Fibroblast of pulmonary artery (primary cell): ENCODE measurements at places on chromosomes 7 and 10.

GRCh38 chr7:159032753-159033472, 111.8 kb downstream of the VIPR2 start:
- DNase-seq, result no peak

DNA sequence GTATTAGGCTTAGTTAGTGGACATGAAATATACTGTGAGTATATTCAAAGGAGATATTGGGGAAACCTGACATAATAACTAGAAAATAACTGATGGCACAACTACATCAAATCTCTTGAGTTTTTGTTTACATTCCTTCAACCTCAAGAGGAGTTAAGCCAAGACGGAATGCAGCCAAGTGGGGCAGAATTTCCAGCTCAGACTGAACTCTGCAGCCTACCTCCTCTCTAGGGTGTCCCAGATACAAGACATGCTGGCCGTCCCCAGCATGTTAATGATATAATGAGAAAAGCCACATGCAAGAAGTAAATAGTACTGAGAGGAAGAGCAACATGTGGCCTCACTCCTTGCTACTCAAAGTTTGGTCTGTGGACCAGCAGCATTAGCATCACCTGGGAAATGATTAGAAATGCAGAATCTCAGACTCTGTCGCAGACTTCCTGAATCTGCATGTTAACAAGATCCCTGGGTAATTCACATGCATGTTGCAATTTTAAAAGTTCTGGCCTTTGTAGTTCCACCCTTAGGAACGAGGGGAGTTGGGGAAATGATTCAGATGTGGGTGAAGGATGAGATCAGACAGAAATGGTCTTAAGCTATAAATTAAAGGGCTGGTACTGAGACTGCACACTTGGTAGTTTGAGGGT, 118.4 kb upstream of the CACUL1 start:
- peak; percentile 53 for DNase-seq

GRCh38 chr10:94276140-94276539, 86.6 kb downstream of the NOC3L start:
- no peak for DNase-seq

DNA sequence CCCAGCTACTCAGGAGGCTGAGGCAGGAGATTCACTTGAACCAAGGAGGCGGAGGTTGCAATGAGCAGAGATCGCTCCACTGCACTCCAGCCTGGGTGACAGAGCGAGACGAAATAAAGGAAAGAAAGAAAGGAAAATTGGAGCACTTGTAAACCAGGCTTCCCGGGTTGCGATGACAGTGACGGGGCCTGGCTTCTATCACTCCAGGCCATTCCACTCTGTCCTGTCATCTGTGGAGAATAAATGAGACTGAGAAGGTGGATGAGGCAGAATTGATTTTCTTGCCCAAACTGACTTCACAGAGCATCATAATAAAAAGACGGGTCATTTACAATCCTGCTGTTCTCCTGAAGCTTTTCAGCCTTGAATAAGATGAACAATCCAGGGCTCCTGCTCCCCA, 12.1 kb upstream of the KPNA7 start:
- DNase-seq, result no peak

DNA sequence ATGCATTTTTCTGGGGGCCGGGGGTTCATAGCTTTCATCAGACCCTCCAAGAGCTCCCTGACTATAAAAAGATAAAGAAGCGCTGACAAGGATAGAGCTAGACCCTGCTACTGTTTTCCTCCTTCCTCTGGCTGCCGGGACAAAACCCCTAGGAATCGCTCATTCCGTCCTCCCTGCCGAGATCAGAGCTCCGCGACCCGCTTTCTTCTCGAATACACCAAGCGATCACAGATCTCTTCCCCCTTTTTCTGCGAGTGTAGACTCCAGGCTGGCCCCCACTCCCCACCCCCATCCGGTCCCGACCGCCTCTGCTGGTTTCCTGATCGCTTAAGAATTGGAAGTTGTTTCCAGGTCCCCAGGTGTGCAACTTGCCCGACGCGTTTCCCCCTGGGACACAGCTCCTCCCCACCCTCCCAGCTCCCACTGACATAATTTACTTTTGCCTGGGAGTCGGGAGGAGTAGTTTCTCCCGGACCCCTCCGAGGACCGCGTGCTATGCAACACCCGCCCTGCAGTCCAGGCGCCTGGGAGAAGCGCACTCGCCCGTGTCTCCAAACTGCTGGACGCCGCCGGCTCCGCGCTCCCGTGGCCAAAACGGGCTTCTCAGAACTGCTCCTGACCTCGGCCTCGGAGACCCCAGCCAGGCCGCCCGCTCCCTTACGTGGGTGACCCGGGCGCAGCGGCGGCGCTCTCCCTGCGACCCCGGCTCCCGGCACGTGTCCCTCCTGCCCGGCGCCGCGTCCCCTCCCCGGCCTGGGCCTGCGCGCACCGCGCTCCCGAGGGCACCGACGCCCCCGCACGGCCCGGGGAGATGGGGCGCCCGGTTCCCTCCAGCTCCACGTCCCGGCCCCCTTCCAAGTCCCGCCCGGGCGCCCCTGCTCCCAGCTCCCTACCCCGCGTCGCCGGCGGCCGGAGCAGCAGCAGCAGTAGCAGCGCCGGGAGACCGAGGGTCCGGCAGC, 552 bp downstream of the IL15RA start:
- peak; percentile 59 for DNase-seq

GRCh38 chr7:104984585-104985258, 29.3 kb upstream of the KMT2E start:
- DNase-seq, result no peak

GRCh38 chr7:150788474-150789269, 11.5 kb downstream of the TMEM176B start:
- no peak for DNase-seq

- DNase-seq, result peak; percentile 37
Measured at GRCh38 chr7:44368885-44369284, 43.5 kb upstream of the CAMK2B start.

DNA sequence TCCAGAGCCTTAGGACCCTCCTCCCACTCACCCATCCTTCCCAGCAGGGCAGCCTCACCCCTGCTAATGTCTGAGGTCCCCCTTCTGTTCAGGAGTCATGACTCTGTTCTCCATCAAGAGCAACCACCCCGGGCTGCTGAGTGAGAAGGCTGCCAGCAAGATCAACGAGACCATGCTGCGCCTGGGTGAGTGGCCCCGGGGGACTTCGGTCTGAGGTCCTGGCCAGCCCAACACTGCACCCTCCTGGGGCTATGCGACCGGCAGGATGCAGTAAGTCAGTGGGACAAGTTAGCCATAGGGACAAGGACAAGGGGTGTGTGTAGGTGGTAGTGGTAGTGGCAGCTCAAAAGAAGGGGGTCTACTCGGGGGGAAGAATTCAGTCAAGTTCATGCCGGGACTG, 16.2 kb upstream of the AHCYL2 start:
- no peak for DNase-seq

- DNase-seq, result peak; percentile 73
Measured at GRCh38 chr7:132428247-132428919, 147.9 kb downstream of the PLXNA4 start.

DNA sequence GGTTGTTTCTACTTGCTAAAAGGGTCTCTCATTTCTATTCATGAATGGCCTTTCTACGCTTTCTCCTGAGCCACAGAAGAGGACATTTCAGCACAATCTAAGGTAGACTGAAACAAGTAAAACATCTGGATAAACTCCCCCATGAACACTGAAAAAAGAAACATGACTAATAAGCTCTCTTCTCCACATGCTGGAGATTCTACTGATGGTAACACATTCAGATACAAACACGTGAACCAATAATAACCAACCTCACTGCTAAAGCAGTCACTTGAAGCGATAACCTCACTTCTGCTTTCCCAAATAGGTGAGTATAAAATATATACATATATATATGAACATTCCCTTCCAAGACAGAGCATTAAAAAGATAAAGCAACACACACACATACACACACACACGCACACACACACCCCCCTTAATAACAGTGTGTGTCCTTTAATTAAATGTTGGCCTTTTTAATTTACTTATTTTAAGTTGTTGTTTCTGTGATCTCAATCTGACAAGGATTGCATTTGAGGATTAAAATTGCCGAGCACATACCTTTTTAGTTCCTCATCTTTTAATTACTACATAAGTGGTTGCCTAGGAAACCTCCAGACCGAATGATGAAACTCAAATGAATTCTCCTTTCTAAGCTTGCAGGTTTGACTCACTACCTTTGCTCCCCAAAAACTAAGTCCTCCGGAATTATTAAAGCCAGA, 292.4 kb upstream of the KLF14 start:
- DNase-seq, result peak; percentile 58

DNA sequence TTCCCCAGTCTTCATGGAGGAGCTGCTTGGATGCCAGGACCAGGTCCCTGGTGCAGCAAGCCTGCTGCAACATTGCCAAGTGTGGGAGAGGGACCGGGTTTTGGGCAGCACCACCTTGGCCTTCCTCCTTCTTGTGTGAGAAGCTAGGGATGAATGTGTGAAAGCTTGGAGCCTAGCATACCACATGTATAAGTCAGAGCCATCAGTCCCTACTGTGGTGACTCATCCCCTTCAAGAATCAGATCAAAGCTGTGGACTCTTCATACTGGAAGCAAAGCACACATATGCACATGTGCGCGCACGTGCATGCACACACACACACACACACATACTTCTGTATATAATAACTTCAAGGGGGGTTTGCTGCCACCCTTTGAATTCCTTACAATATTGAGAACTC, 527.8 kb downstream of the LRMDA start:
- DNase-seq, result peak; percentile 41

DNA sequence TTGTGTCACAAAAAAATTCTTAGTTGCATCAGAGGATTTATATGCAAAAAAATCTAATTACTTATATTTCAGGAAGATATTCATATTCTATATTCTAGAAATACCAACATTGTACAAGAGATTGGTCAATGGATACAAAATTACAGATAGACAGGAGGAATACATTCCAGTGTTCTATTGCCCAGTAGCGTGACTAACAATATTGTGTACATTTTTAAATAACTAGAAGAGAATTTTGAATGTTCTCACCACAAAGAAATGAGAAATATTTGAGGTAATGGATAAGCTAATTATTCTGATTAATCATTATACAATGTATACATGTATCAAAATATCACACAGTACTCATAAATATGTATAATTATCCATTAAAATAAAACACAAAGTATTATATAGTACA, 253.3 kb downstream of the IPMK start:
- DNase-seq, result no peak

GRCh38 chr10:22657566-22658225, 56.7 kb downstream of the PIP4K2A start:
- peak; percentile 68 for DNase-seq

DNA sequence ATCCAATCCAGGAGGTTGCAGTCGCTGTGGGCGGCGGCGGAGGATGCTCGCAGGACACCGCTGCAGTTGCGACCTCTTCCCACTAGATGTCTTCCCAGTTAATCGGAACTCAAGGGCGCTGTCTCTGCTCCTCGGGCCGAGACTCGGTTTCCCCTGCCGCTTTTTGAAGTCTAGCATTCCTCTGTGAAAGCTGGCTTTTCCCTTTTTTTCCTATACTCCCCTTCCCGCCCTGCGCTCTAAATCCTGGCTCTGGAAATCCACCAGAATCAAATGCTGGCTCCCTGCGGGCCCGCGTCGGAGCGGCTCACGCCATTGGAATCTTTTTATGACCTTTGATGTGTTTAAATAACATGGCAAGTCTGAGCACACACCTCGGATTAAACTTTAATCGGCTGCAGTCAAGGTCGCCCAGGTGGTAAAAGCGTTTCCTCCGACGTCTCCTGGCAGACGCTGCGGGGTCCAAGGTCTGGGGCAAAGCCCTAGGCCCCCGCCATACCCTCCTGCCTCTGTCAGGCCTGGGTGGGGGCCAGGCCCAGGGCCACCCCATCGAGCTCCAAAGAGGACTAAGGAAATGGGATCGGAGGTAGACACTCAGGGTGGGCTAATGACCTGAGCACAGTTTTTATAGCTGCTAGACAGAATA, 10.7 kb upstream of the HOXA13 start:
- DNase-seq, result peak; percentile 49

DNA sequence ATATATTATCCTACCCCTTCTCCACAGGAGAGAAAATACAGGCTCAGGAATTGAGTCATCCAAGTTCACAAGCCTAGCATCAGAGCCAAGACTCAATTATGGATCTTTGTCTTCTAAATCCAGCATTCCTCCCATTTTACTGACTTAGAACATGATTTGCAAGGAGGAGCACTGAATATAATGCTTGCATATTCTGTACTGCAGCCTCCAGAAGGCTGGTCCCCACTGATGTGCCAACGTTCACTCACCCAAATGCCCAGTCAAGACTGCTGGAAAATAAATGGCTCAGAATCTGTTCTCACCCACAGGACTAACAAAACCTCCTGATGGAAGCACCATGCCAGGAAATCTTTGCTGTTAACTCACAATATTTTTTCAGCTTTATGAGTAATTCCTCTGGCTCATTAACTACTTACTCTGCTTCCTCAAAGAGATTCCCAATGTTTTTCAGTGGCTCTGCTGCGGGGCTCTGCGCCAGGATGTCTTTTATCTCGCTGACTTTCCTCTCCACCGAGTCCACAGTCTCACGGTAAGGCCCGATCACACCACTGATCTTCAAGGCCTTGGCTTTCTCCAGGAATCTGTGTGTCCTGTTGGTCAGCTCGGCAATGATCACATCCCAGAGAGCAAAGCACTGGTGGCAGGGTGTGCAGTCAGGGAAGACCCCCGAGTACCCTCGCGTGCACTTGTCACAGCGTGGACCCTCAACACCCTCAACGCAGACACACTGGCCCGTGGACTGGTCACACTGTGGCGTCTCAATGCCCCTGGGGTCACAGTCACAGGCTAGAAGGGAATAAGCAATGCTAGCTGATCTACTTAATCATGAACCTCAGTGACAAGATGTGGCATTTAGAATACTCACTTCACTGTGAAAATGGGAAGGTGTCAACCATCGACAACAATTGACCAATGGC, 48.8 kb downstream of the DLD start:
- DNase-seq, result peak; percentile 85

DNA sequence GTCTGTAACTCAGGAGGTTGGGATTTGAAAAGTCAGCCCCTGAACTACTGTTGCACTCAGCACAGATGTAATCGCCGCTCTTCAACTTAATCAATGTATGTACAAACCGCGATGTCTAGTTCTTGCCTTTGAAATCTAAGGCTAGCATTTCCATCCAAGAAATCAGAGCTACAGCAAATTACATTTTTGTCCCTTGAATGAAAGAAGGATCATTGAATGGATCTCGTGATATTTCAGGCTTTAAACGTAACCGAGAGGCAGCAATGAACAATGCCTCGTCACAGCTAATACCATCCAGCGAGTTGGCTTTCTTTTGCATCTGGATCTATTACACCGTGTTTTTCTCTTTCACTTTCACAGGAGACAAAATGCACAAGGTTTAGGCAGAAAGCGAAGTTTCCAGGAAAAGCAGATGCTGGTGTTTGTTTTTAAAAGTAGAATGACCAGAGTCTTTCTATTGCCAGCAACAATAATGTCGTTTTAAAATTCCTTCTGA, 5.5 kb downstream of the SKIDA1 start:
- DNase-seq, result peak; percentile 78

GRCh38 chr7:78587443-78588044, 789.0 kb downstream of the PHTF2 start:
- DNase-seq, result peak; percentile 29

DNA sequence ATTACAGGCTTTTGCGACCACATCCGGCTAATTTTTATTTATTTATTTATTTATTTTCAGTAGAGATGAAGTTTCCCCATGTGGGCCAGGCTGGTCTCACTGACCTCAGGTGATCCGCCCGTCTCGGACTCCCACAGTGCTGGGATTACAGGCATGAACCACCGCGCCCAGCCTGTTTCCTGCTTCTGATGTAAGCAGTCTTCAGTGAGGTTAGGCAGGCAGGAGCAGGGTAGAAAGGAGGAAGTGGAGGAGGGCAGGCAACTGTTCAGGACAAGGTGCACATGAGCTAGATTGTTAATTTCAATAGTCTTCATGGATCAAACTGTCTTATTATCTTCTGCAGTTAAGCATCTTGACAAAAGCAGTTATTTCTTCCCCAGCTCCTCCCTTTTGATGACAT, 605.0 kb downstream of the CCSER2 start:
- no peak for DNase-seq
